Fibroblast of lung (primary cell): ENCODE measurements at places on chromosomes 2 and 18.

DNA sequence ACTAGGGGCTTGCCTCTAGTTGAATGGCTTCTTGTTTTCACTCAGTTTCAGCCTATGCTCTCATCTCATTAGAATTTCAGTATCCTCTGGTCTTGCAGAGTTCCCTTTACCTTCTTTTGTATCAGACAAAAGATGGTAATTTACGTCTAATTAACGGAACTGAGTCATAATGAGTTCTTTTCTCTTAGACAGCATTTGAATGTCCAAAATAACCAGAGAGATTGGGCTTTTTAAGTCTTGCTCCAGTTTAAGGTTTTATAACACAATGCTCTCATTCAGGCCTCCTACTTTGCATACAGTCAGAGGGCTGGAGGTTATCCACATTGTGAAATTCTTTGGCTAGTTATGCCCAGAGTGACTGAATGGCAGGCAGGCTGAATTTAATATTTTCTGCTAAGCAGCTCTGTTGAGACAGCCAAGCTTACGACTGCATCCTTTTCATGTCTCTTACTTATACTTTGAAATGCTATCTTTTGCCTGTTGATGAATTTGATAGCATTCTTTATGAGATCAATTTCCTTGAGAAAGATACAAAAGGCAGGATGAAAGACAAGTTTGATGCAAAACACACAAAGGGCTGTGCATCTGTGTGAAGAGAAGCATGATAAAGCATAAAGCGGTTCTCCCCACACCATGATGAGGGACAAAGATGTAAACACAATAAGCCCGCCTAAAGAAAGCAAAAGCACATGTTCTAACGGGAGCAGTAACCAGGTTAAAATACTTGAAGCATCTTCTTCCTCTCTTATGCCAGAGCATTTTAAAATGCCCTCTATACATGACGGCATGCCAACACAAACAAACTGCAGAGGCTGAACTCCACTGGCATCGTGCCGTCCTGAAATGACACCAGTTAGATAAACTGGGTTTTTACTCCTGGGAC is 90.0 kb downstream of the CDH2 start:
- H3K27me3 ChIP-seq, result no peaks in the 10 kb centered on the region
- no peak overlapping the region for H3K27ac ChIP-seq
- H3K36me3 ChIP-seq, result no peaks in the 10 kb centered on the region
- H3K4me3 ChIP-seq, result peak overlapping the region; percentile 15
- no peaks in the 10 kb centered on the region for H3K4me1 ChIP-seq

DNA sequence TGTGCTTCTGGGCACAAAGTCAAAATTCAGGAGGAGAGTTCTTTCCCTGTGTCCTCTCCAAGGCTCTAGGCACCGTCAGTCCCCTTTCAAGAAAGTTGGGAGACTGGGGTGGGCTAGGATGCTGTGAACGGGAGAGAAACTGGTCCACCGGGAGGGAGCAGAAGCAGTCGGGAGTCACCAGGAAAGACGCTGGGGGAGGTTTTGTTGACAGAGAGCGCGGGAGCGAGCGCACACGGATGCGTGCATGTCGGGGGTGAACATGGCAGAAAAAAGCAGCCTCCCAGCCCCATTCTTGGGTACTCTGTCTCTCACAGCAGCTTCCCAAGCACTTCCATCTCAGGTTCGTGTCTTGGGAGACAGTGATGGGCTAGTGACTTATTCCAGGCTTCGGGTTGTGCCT is 97.1 kb upstream of the PXDN start:
- no peak for DNase-seq
- no peaks in the 10 kb centered on the region for H3K36me3 ChIP-seq
- H3K4me1 ChIP-seq, result no peaks in the 10 kb centered on the region
- H3K4me3 ChIP-seq, result no peak overlapping the region

- no peak for DNase-seq
- H3K36me3 ChIP-seq, result no peaks in the 10 kb centered on the region
- H3K4me1 ChIP-seq, result no peaks in the 10 kb centered on the region
Measured at GRCh38 chr2:57217013-57217412, 829.6 kb upstream of the VRK2 start.

- H3K36me3 ChIP-seq, result no peaks in the 10 kb centered on the region
- H3K4me1 ChIP-seq, result peaks cover 17% of the 10 kb centered on the region
- no peak for DNase-seq
- no peaks in the 10 kb centered on the region for H3K27me3 ChIP-seq
- no peak overlapping the region for H3K27ac ChIP-seq
- no peak overlapping the region for H3K4me3 ChIP-seq
Measured at GRCh38 chr18:9741793-9742523, 33.9 kb downstream of the RAB31 start.

GRCh38 chr18:68431922-68432198 is 283.0 kb downstream of the TMX3 start:
- no peak for DNase-seq
- H3K36me3 ChIP-seq, result no peaks in the 10 kb centered on the region
- no peaks in the 10 kb centered on the region for H3K27me3 ChIP-seq
- peaks cover 12% of the 10 kb centered on the region for H3K4me1 ChIP-seq

DNA sequence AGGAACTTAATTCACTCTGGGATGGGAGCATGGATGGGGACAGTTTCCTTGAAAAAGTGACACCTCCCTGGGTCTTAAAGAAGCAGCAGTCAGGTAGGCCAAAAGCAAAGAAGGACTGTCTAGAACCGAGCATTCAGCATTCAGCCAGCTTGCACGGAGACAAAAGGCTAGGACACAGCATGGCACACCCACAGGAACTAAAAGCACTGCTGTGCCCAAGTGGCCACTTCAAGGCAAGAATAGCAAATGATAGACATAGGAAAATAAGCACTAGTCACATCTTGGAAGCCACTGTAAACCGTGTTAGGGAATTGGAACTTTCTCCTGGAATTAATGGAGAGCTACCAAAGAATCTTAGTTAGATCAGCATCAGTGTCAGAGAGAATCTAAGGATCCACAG is 47.0 kb downstream of the LRP2 start:
- no peak for DNase-seq
- H3K36me3 ChIP-seq, result no peaks in the 10 kb centered on the region
- H3K4me1 ChIP-seq, result no peaks in the 10 kb centered on the region
- H3K4me3 ChIP-seq, result no peak overlapping the region
- no peaks in the 10 kb centered on the region for H3K27me3 ChIP-seq

- no peak overlapping the region for H3K27ac ChIP-seq
- DNase-seq, result peak; percentile 71
- H3K27me3 ChIP-seq, result no peaks in the 10 kb centered on the region
- H3K4me3 ChIP-seq, result no peak overlapping the region
- no peaks in the 10 kb centered on the region for H3K4me1 ChIP-seq
Measured at GRCh38 chr2:61134141-61134540, 27.8 kb upstream of the C2orf74 start.

DNA sequence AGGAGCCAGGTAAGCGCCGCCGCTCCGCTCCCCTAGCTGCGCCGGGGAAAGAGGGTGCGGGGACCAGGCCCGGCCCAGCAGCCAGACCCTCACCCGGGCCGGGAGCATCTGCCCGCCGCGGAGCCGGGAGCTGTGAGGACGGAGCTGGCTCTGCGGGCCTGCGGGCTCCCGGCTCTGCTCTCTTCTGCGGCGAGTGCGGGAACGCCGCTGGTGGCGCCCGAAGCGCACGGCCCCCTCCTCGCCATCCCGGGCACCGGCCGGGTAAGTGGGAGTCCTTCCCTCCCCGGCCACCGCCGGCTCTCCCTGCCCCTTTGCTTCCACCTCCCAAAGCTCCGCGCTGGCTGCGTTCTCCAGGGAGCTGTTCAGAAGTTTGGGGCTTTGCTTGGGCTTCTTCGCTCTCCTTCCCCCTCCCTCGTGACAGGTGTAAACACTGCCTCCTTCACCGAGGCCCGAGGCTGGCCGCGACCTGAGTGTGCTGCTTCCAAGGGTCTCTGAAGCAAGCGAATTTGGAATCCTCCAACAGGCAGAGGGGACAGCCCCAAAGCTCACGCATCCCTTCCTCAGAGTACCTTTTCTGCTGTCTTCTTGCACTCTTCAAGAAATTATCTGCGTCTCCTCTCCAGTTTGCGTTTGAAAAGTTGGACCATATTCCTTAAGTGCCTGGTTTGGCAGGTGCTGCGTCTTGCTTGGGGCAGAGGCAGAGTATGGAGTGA is 632 bp downstream of the AFTPH start:
- H3K27me3 ChIP-seq, result no peaks in the 10 kb centered on the region
- H3K36me3 ChIP-seq, result no peaks in the 10 kb centered on the region
- no peak for DNase-seq

GRCh38 chr2:86238354-86238753 is 39.1 kb downstream of the MRPL35 start:
- H3K27me3 ChIP-seq, result peaks cover 5% of the 10 kb centered on the region
- no peak overlapping the region for H3K4me3 ChIP-seq
- DNase-seq, result no peak
- no peaks in the 10 kb centered on the region for H3K4me1 ChIP-seq

DNA sequence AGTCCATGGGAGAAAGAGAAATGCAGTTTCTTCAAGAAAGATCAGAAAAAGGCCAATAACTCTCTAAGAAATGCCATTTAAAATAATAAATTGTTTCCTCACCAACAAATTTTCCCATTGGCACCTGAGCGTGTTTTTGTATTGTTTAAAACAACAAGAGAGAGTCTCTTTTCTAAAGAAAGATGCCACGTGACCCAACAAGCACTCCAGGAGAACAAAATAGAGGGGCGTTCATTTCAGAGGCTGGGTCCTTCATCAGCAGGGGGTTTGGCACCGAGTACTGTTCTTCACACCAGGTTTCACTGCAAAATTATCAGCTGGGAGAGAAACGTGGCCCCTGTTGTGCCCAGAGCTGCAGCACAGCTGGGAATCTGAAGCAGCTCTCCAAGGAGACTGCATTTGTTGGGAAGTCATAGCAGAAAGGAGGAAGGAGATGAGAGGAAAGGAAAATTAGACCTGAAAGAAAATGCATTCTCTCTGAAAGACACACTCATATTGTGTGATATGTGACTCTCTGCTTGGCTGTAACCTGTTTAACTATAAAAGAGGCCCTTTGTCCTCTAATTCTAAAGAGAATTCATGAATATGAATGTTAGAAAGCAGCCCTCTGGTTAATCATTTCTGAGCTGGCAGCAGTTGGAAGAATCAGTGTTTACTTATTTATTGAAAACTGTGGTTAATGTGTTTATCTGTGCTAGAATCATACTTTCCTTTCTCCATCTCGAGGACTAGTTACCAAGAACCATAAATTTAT is 205.3 kb upstream of the CDH20 start:
- H3K36me3 ChIP-seq, result no peaks in the 10 kb centered on the region
- no peaks in the 10 kb centered on the region for H3K27me3 ChIP-seq
- no peak overlapping the region for H3K4me3 ChIP-seq
- no peak overlapping the region for H3K27ac ChIP-seq

DNA sequence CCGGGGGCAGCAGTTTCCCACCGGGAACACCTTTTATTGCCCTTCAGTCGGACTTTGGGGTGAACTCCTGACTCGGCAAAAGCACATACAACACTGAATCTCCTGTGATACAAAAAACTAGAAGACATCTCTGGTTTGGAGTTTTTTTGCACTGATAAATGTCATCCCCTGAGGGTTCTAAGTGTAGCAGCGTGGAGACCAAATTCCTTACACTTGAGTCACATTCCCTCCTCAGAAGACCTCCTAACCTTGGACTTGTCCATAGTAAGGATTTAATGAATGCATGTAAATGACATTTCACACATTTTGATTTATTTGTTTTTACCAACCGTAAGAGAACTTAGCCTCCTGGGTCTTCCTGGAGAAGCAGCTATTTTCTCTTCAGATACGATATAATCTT is 54.0 kb upstream of the GPR45 start:
- H3K36me3 ChIP-seq, result no peaks in the 10 kb centered on the region
- H3K27ac ChIP-seq, result no peak overlapping the region
- no peaks in the 10 kb centered on the region for H3K4me1 ChIP-seq

DNA sequence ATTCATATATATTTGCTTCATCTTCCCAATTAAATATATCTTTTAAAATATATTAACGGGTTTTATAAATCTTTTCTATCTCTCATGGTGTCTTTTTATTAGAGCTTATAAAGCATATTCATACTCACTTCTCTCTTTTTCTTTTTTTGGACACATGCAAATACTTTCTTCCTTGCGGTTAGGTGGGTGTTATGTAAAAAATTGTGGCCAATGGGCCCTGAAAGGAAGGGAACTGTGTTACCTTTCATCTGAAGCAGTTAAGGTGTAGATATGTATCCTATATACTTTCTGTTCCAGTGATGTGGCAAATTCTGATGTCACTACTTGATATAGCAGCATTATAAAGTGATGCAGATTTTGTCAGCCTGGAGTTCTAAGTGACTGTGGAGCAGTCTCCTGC is 714.5 kb downstream of the PLCL1 start:
- H3K36me3 ChIP-seq, result no peaks in the 10 kb centered on the region
- no peak for DNase-seq
- H3K27ac ChIP-seq, result no peak overlapping the region

DNA sequence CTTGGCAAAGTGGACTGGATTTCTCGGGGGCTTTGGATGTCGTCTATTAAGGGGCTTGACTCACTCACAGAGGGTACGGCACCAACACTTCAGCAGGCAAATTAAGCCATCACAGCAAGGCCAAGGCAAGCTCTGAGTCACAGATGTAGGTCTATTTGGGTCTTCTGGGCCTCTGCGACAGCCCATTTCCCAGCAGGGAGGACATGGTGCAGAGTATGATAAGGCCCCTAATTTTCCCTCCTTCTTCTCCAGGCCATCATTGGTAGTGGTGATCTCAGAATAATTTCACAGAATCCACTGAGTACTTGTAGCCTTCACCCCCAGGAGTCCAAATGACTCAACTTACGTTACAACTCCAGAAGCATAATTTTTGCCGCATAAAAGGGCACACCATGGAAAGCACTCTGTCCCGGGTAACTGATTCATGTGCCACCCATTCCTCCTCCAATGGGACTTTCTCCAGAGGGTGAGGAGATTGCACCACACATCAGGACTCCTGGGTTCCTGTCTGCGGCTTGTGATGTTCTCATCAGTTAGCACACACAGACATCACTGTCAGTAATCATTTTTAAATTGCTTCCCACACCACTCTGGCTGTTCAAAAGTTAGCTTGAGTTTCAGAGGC is 164.9 kb downstream of the TXNL1 start:
- H3K27ac ChIP-seq, result no peak overlapping the region
- no peaks in the 10 kb centered on the region for H3K36me3 ChIP-seq
- H3K27me3 ChIP-seq, result no peaks in the 10 kb centered on the region
- no peaks in the 10 kb centered on the region for H3K4me1 ChIP-seq

- H3K4me1 ChIP-seq, result no peaks in the 10 kb centered on the region
- H3K27me3 ChIP-seq, result no peaks in the 10 kb centered on the region
- no peak overlapping the region for H3K4me3 ChIP-seq
- H3K36me3 ChIP-seq, result no peaks in the 10 kb centered on the region
Measured at GRCh38 chr18:28015671-28016070, 161.3 kb downstream of the CDH2 start.

GRCh38 chr2:1910592-1911246 is 166.4 kb upstream of the PXDN start:
- H3K27ac ChIP-seq, result no peak overlapping the region
- H3K4me1 ChIP-seq, result no peaks in the 10 kb centered on the region
- peak; percentile 10 for DNase-seq
- no peaks in the 10 kb centered on the region for H3K27me3 ChIP-seq
- H3K4me3 ChIP-seq, result no peak overlapping the region

DNA sequence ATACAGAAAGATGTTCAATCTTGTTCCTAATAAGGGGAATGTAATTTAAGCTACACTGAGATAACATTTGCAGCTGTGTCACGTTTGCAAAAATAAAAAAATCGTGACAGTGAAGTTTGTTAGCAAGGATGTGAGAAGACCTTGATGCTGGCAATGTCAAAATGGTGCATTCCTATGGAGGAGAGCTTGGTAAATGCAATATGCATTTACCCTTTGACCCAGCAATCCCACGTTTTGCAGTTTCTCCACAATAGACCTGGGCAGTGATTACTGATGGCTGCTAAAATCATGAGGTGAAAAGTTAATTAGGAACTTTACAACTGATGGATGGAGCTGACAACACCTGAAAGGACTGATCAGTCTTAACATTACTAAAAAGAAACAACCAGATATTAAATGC is 43.1 kb downstream of the ZC3H6 start:
- H3K4me3 ChIP-seq, result no peak overlapping the region
- no peaks in the 10 kb centered on the region for H3K27me3 ChIP-seq
- no peak for DNase-seq
- no peaks in the 10 kb centered on the region for H3K36me3 ChIP-seq
- H3K4me1 ChIP-seq, result peaks cover 2% of the 10 kb centered on the region
